ENCODE measurements at places on chromosomes 6 and 20.

DNA sequence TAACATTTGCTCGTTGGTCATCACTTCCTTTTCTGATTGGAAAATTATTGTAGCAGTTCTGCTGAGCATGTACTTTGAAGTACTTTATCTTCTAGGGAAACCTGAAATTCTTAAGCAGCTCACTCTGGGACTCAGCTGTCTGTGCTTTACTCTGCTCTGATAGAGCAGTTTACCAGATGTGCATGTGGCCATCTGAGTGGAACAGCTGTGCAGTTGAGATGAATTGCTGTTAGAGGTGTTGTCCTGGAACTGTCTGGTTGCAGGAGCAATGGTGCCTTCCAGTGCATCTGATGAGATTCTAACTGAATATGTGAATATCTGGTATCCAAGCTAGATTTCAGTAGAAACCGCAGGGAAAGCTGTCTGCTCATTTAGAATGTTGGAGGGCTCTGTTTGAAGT lies 27.2 kb downstream of the PANK2 start:
- no peak for DNase-seq

GRCh38 chr6:15892369-15892768 lies 229.5 kb upstream of the DTNBP1 start:
- no peak for DNase-seq

GRCh38 chr6:161446296-161446925 lies 172.6 kb upstream of the AGPAT4 start:
- DNase-seq, result no peak

GRCh38 chr6:12422848-12423247 lies 132.7 kb downstream of the EDN1 start:
- no peak for DNase-seq

GRCh38 chr20:19758501-19759331 lies 658 bp downstream of the RIN2 start:
- DNase-seq, result no peak

DNA sequence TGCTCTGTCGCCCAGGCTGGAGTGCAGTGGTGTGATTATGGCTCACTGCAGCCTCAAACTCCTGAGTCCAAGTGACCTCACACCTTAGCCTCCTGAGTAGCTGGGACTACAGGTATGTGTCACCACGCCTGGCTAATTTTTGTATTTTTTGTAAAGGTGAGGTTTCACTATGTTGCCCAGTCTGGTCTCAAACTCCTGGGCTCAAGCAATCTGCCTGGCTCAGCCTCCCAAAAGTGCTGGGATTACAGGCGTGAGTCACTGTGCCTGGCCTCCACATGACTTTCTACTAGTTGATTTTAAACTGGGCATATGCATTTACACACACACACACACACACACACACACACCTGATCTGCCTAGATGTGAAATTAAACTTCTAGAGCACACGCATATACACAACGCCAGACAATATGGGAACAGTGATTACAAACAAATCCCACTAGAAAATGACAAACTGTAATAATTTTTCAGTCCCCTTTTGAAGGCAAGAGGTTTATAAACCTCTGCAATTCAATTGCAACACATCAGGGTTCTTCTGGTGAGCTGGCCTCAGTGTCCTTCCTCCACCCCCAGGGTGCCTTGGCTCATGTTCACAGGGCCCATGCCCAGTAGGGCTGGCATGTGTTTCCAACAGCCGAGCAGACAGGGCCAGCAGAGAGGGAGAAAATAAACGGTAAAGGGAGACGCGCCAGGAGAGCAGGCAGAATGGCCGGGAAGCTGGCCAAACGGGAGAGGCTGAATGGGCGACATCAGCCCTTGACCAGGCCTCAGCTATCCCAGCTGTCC lies 31.2 kb downstream of the PARD6B start:
- DNase-seq, result no peak

- DNase-seq, result no peak
These were observed 627.3 kb downstream of the UTRN start for GRCh38 chr6:144912474-144912873.

GRCh38 chr20:24469894-24470745 lies 691 bp downstream of the SYNDIG1 start:
- no peak for DNase-seq

DNA sequence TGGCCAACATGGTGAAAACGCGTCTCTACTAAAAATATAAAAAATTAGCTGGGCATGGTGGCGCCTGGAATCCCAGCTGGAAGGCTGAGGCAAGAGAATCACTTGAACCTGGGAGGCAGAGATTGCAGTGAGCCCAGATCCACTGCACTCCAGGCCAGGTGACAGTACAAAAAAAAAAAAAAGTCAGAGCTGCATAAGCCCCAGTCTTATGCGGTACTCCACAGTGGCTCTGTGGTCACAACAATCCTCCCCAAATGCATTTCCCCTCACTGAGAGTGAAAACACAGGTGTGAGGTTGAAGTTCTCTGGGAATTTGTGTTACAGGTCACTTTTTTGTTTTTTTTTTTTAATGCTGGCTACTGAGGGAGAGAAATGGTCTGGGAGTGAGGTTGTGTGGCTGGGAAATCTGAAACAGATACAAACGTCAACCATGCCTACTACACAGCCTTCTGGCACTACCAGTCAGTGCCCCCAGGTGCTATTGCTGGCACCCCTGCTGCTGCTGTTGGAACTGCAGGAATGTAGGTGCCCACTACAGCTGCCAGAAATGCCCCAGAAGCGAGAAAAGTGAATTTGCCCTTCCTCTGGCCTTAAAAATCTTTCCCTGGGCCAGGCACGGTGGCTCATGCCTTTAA lies 5.7 kb downstream of the MRPS26 start:
- no peak for DNase-seq

- DNase-seq, result no peak
These were observed 297.3 kb upstream of the KCNQ5 start for GRCh38 chr6:72324591-72324990.

GRCh38 chr6:143513410-143513809 lies 1.9 kb upstream of the FUCA2 start:
- DNase-seq, result peak; percentile 74

DNA sequence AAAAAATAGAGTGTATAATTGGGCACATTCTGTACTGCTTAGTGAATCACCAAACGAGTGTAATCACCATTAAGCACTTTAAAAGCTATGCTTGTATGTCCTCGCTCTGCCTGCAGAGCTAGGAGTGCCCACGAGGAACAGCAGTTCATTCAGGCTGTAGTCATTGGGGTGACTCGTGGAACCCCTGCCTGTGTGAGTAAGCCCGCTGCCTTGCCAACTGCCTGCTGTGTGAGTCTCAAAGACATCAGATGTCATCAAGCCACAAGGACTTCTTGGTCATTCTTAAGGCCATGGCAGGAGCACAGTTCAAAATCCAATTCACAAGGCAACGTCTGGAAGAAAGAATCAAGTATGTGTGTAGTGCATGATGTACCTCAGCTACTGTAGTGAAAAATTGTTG lies 60.4 kb downstream of the FOXO3 start:
- DNase-seq, result no peak

- DNase-seq, result no peak
These were observed 131.5 kb upstream of the KCNK16 start for GRCh38 chr6:39453956-39454524.

DNA sequence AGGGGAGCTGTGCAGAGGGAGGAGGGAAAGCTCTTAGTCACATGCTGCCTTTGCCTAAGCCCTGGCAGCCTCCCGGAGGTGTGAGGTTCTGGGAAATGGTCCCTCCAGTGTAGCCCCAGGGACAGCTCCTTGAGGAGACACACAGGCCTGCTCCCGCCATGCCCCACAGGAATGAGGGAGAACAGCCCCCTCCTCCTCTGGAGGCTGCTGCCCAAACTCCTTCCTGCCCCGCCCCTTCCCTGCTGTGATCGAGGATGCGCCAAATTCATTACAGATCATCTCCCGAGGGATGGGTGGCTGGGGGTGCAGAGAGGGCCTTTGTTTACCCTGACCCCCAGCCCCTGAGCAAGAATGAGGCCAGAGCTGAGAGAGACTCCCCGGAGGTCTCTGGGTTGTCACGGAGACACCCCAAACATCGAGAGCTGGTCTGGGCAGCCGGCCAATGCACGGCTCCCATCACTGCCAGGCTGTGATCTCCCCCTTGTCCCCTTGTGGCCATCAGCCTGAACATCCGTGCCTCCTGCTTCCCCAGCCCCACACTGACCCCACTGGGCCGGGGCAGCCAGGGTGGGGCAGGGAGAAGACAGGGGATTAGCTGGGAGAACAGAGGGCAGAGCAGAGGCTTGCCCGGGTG lies 8.4 kb downstream of the CYP21A2 start:
- no peak for DNase-seq

DNA sequence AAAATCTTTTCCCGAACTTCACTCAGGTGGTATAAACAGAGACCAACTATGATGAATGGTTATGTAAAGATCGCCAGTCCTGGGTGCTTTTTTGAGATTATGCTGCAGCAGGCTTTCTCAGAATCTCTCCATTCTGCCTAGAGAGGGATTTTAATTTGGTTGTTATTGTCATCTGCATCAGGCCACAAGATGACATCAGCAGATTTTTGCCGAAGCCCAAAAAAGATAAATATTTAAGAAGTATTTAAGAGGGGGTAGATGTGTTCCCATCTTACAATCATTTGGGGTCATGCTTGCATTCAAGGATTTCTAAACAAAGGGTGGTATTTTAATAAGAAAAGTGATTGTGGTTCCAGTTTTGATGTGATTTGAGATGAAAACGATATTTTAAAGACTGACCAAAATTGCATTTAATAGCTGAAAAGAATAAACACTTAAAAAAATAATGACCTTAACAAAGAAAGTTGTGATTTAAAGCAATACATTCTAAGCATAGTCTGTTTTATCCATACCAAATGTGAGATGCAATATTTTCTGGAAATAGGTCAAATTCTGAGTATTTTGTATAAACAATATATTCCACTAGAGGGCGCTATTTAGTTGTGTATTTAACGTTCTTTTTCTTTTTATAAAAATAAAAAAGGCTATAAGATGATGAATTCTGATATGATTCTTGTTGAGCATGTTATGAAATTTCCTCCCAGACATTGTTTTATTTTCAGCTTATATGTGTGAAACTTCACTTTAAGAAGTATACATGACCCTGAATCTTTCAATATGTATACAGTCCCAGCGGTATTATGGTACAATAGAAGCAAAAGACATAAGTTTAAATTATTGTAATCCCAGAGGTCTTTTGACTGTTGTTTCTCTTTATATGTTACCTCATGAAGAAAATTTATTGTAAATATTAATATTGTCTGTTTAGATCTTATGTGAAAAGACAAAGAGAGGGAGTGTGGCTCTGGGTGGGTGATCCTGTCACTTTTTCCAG lies 51.0 kb upstream of the ZFP64 start:
- DNase-seq, result no peak

GRCh38 chr20:12575352-12576095 lies 433.2 kb upstream of the SPTLC3 start:
- DNase-seq, result no peak

GRCh38 chr6:125477844-125478243 lies 176.1 kb upstream of the HDDC2 start:
- no peak for DNase-seq

DNA sequence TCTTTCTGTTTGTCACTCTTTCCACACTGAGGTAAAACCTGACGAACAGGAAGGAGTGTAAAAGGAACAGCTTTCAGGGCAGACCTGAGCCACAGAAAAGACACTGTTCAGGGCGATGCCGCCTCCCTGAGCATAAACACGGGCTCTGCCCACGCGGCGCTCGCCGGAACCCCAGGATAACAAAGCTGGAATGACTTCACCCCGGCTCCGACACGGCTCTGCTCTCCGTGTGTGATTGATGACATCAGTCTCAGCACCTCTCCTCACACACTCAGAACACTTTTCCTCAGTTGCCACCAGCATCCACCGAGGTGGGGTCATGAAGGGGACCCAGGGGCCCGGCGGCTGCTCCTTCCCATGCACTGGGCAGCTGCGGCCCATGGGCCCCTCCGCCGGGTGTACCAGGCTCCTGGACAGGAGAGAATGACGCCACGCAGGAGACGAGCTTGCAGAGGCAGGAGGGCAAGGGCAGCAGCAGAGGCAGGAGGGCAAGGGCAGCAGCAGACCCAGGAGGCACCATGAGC lies 43.6 kb downstream of the DLL1 start:
- DNase-seq, result no peak

- no peak for DNase-seq
These were observed 175.6 kb upstream of the RNF24 start for GRCh38 chr20:4190792-4191519.

- no peak for DNase-seq
These were observed 512 bp downstream of the TAP1 start for GRCh38 chr6:32852844-32853540.

GRCh38 chr6:111709615-111710398 lies 104.1 kb upstream of the TRAF3IP2 start:
- DNase-seq, result peak; percentile 48

DNA sequence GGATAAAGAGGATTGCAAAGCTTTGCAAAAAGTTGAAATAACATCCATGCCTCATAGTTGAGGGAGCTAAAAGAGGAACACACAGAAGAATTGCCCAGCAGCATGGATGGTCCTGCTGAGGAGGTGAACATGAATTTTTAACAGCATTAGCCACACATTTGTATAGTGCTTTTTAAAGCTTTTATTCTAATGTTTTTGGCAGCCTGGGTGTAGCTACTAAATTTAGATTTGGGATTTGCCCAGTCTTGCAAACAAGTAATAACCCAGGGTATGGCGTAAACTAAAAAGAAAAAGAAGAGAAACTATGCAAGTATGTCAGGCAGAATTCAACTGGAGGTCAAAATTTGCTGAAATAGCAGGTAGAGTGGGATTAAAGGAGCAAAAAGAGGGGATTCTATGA lies 75.1 kb upstream of the PTPRK start:
- no peak for DNase-seq

- no peak for DNase-seq
These were observed 72.4 kb upstream of the TBC1D7 start for GRCh38 chr6:13400772-13401171.

DNA sequence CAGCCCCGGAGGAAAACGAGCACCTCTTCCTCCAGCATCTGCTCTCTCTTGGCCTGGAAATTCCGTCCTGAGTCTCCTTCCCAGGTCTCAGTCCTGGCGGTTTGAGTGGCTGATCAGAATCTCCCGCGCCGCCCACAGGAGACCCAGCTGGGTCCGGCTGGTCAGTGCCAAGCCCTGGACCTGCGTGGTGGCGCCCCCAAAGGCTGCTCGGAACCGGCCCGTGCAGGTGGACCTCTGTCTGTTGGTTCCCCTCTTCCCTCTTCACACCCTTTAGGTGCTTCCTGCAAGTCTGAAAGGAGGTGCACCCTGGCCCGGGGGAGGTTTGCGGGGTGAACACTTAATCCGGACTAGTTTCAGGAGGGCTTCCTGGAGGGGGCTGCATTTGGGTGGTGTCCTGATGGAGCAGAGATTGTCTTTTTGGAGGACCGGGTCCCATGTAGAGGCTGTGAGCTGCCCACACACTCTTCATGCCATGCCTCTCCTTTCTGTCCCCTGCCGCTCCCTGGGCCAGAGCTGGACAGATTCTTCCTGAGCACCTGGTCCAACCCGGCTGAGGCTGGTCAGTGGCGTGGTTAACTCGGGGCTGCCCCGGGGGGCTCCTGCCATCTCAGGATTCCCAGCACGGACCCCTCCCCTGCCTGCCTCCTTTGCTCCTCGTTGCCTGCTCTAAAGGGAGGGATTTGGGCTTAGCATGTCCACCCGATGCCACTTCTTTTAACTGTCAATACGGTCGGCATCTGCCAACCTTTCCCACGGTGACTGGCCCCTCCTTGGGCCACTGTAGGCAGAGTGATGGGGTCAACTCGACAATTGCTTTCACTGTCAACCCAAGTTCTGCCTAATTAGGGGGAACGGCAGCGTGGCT lies 16.5 kb upstream of the BHLHE23 start:
- no peak for DNase-seq

Data from DMS153 (cell line).